ENCODE measurements at places on chromosomes 13 and 19.

- peak; percentile 9 for DNase-seq
Observed at GRCh38 chr13:50757008-50757407, 86.5 kb downstream of the DLEU7 start.

DNA sequence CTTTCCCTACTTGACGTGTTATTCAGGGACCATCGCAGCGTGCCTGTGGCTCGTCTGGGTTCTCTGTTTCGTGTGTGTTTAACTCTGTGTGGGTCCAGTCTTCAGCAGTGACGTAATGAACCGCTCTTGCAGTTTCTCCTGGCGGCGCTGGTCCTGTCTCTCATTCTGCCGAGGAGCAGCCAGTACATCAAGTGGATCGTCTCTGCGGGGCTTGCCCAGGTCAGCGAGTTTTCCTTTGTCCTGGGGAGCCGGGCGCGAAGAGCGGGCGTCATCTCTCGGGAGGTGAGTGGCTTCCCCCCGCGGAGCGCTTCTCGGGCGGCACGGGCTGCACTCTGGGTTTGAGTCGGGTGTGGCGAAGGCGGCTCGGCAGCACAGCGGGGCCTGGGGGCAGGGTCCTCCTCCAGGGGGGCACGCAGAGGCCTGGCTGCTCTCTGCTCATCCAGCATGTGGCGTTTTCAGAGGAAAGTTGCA is 36.3 kb upstream of the TFDP1 start:
- no peak for DNase-seq

GRCh38 chr19:10421240-10422045 is 1.1 kb downstream of the PDE4A start:
- no peak for DNase-seq

DNA sequence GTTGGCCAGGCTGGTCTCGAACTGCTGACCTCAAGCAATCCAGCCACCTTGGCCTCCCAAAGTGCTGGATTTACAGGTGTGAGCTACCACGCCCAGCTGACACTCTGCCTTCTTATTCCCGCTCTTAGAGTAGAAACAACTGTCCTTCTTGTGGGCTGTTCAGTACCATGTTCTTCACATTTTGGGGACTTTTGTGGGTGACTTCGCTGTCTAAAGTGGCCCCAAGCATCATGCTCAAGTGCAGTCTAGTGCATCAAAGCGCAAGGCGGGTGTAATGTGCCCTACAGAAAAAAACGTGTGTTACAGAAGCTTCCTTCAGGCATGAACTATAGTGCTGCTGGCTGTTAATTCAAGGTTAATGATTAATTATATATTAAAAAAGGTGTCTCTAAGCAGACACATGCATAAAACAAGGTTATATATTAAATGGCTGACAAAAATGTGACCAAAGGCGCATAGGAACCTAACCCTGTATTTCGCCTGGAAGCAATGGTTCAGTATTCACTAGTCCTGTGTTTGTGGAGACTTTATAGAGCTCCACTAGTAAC is 38.3 kb downstream of the ABCC4 start:
- no peak for DNase-seq

GRCh38 chr19:42267644-42268141 is 1.4 kb upstream of the CIC start:
- DNase-seq = no peak

- DNase-seq = no peak
Observed at GRCh38 chr13:58884353-58885209, 1253.0 kb downstream of the PCDH17 start.

DNA sequence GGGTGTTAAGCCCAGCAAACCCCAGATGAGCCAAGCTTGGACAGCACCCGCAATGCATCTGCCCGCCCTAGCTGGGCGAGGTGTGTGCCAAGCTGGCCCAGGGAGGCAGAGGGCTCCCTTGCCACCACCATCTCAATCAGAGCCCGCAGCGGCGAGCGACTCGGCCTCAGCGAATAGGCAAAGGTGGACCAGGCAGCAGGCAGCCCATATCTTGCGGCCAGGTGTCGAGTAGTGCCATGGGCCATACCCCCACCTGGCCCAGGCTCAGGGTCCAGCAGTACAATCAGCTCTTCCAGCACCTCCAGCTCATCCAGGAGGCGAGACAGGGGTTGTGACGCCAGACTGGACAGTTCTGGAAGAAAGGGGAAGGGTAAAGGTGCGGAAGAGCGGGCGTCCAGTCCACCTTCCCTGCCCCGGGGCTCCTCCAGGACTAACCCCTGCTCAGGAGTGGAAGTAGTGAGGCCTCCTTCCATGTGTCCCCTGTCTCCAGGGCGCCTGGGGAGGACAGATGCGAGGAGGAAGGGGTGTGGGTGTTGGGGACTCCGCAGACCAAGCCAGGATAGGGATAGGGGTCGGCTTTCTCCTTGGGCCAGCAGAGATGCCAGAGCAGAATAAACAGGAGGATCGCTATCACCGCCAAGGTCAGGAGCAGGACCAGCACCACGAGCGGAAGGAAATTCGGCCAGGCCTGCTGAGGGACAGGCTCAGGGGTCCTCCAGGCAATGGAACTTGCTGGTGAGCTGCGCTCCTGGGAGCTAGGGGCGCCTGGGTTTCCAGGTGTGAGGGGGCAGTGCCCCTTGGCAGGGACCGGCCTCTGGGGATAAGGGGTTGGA is 2.8 kb downstream of the IGFLR1 start:
- no peak for DNase-seq

DNA sequence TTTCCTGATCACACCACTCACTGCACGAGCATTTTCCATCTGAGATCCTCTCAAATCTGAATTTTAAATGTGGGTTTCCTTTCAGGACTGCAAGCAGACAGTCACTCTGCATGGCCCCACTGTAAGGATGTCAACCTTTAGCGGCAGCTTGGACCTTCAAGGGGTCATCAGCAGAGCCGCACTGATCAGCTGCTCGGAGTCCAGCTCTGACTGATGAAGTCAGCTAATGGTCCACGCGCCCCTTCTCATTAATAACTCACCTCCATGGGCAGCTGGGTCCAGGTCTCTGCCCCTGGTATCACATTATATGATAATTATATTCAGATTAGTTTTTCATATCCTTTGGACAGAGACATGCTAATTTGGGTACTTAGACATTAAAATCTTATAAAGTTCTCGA is 36.1 kb upstream of the PDCD5 start:
- no peak for DNase-seq

DNA sequence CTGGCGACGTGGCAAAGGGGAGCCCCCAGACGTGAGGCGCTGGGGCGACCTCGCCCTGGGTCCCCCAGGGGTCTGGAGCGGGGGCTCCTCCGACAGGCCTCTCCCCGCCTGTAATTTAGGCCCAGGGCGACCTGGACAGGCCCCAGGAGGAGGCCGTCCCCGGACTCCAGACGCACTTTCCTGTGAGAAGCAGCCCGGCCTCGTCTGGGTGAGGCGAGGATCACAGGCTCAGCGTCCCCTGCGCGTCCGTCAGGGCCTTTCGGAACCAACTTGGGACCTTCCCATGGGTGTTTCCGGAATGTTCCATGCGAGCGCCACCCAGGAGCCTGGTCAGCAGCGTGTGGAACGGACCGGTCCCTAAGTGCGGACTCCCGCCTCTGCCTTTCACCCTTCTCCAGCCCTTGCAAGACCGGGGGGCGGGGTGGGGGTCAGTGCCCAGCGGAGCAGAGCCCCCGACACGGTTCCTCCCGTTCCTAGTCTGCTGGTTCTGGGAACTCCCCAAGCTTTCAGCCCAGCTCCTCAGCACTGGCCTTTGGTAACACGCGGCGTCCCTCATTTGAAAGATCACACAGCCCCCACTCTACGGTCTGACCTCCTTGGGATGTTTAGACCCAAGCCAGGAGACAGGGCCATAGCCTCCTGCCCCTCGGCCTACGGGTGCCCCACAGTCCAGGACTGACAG is 1.1 kb upstream of the GRTP1 start:
- no peak for DNase-seq
